Activated naive CD8-positive, alpha-beta T cell treated with anti-CD3 and anti-CD28 coated beads for 36 hours (primary cell): ENCODE measurements at places on chromosomes 16 and 17. TPM values are rescaled to one million over a fixed set of nuclear protein-coding genes. Genes with fewer than 3 reads are reported as not detected.

DNA sequence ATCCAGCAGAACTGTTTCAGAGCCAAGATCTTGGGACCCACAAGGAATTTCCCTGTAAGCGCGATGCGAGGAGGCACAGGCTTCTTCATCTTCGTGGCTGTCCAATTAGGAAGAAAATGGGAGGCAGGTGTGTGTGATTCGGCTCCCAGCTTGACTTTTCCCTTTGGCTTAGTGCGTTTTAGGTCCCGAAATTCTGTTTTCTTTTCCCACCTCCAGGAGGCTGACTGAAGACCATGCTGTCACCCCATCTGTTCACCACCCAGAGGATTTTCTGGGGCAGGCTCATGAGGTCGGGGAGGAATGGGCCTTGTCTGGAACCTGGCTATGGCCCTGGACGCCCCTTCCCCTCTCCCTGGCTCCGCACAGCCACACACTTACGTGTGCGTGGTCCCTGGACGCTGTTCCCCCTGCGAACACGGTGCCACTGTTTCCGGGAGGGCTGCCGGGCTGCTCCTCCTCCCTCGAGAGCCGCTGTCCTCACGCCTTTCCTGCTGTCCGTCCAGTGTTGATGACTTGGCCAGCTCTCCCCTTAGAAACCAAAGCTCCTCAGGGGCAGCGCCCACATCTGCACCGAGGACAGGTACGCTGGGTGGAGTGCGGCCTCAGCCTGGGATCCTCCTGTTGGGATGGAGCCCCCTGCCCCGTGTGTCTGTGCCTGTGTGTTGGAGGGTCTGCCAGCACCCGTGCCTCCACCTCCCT lies 2.7 kb upstream of the PABPN1L start:
- H3K27ac ChIP-seq, result no peak overlapping the region

- no peak overlapping the region for H3K4me3 ChIP-seq
- H3K36me3 ChIP-seq, result no peaks in the 10 kb centered on the region
These were observed 3.2 kb downstream of the CDH8 start for GRCh38 chr16:62033065-62033464.

EMP2 gene
- total RNA-seq, result not detected

GRCh38 chr16:86167061-86167460 lies 268.1 kb downstream of the IRF8 start:
- no peaks in the 10 kb centered on the region for H3K36me3 ChIP-seq
- no peak overlapping the region for H3K27ac ChIP-seq
- no peak overlapping the region for H3K4me3 ChIP-seq
- no peak for DNase-seq

NLE1 gene
- total RNA-seq, result 61.8 TPM

DNA sequence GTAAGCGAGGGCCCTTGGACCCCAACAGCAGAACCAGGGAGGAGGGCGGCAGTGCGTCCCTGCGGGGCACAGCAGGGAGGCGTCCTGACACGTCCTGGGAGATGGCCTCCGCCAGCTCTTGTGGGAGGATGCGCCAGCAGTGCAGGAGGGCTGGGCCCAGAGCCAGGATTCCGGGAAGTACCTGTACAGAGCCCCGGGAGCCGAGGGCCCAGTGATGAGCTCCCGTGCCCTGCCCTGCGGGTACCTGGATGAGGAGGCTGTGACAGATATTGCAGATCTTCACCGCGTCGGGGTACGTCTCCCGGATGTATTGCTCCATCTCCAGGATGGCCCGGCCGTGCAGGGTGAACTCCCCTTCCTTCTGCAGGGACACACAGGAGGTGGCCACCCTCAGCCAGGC lies 23.1 kb downstream of the KDM8 start:
- peaks cover 31% of the 10 kb centered on the region for H3K36me3 ChIP-seq
- no peaks in the 10 kb centered on the region for H3K27me3 ChIP-seq
- H3K27ac ChIP-seq, result peak overlapping the region; percentile 30
- peaks cover 36% of the 10 kb centered on the region for H3K4me1 ChIP-seq
- no peak overlapping the region for H3K4me3 ChIP-seq
- no peak for DNase-seq

TNFRSF13B gene
- 0.31 TPM for total RNA-seq

MAP3K3 gene
- 20.8 TPM for total RNA-seq

FOXN1 gene
- total RNA-seq, result not detected

DNA sequence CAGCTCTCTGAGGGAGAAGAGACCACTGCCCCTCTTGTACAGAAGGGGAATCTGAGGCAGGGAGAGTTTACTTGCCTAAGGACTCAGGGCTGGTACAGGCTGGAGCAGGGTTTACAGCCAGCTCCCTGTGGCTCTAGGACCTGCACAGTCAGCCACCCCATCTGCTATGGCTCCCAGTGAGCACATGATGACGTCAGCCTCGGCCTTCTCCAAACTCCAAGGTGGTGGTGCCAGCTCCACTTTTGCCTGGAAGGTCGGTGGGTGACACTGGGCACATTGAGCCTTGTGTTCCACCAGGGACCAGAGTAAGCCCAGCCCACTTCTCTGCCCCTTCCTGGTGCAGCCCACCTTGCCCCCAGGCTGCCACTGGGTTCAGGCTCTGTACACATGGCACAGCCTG lies 202.2 kb downstream of the ENGASE start:
- H3K4me3 ChIP-seq, result no peak overlapping the region
- no peak overlapping the region for H3K27ac ChIP-seq
- H3K4me1 ChIP-seq, result no peaks in the 10 kb centered on the region
- H3K36me3 ChIP-seq, result no peaks in the 10 kb centered on the region
- no peak for DNase-seq

DNA sequence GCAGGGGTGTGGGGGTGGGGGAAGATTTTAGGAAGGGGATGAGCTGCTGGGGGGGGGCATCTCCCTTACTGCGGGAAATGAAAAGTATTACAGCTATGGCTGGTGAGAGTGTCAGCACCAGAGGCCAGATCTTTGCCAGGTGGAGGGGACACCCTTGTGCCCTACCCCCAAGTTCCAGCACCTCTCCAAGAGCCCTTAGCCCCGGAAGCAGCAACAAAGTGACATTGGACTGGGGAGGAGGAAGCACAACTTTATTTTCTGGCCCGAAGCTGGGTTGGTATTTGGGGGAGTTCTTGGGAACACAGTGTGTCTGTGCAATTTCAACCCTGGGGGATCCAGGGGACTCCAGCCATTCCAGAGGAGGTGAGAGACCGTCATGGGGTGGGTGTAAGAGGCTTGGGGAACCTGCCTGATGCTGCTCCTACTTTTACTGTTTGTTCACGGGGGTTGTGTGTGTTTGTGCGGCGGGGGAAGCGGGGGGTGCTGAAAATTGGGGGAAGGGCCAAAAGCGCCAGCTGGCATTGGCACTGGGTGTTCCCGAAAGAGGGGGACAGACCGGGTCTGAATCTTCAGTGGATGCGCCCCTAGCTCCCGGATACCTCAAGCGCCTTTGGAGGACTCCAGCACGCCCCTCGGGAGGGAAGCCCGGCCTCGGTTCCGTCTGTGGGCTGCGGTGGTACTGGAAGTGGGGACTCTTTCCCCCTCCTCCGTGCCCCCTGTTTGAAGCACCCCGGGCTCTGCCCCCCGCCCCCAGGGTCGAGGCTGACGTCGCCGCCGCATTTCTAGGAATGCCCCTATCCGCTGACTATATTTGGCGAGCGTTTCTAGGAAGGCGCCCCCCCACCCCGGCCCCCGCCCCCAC lies 230.3 kb downstream of the MRTFB start:
- peak; percentile 42 for DNase-seq
- peaks cover 5% of the 10 kb centered on the region for H3K27me3 ChIP-seq
- H3K4me1 ChIP-seq, result peaks cover 8% of the 10 kb centered on the region
- peak overlapping the region; percentile 13 for H3K27ac ChIP-seq

DNA sequence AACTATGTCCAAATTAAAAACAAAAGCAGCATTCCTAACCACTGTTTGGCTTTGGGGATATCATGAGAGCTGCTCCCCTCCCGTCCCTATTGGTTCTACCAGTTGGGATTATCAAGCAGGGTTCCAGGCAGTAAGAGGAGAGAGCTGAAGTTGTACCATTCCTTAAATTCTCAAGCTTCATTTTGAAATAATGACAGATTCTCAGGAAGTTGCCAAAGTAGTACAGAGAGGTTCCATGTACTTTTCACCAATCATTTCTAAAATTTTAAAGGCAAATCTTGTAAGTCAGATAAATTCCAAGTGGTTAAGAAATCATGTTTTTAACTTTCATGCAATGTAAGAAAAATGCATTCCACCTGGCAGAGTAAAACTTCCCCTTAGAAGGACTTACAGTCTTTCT lies 36.9 kb downstream of the TEX2 start:
- H3K4me1 ChIP-seq, result peaks cover 6% of the 10 kb centered on the region
- peaks cover 2% of the 10 kb centered on the region for H3K36me3 ChIP-seq
- no peaks in the 10 kb centered on the region for H3K27me3 ChIP-seq
- no peak overlapping the region for H3K27ac ChIP-seq

DNA sequence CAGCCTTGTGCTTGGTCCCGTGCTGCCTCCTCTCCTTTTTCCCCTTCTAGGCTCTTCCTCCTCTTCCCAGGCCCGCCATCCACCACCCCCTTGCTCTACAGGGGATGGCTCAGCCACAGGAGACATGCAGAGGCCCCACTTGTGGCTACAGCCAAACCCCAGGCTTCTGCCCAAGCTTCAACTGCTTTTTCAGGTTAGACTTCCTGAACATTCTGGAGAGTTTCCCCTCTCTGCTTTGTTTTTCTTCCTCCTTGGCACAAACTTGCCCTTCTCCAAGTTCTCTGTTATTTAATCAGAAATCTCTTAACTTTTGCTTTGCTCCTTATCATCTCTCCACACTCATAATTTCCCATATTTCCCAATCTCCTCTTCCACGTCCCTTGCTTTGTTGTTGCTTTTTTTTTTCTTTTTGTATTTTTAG lies 18.3 kb upstream of the HAS3 start:
- no peak overlapping the region for H3K27ac ChIP-seq
- H3K4me1 ChIP-seq, result peaks cover 7% of the 10 kb centered on the region
- H3K36me3 ChIP-seq, result peaks cover 8% of the 10 kb centered on the region
- H3K4me3 ChIP-seq, result no peak overlapping the region

DNA sequence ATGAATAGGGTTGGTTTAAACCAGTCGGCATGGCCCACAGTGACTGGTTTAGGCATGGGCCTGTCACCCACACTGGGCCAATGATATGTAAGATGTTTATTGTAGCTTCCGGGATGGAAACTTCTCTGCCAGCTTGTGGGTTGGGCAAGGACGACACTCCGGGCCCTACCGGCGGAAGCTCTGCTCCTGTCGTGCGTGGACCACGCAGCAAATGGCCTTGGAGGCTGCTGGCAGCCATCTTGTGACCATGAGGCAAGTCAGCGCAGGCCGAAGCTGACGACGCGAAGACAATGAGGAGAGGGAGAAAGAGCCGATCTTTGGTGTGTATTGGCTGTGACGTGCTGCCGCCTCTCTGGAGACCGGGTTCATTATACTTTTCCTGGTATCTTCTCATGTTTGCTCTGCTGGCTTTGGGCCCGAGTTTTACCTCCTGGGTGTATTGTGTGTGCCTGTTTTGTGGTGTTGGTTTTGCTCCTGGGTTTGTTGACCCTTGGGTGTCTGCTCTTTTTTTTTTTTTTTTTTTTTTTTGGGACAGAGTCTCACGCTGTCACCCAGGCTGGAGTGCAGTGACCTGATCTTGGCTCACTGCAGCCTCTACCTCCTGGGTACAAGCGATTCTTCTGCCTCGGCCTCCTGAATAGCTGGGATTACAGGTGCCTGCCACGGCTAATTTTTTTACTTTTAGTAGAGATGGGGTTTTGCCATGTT lies 15.4 kb downstream of the SLC25A10 start:
- DNase-seq, result no peak
- H3K4me3 ChIP-seq, result no peak overlapping the region
- H3K27me3 ChIP-seq, result peaks cover 33% of the 10 kb centered on the region
- no peak overlapping the region for H3K27ac ChIP-seq
- H3K36me3 ChIP-seq, result no peaks in the 10 kb centered on the region

DNA sequence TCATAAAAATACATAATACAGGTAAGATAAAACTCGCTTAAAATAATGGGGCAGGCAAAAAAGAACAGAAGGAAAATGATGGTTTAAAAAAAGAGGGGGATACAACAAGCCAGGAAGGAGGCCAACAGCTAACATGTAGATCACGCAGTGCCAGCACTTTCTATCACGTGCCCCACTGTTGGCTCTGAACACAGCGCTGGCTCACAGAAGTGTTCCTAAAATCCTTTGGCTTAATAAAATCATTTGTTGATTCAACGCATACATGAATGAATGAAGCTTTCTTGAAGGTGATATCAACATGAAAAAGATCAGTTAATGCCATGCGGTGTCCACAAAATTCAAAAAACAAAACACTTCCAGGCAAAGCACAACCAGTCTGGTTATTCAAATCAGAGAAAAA lies 8.5 kb downstream of the ITGAE start:
- H3K27me3 ChIP-seq, result peaks cover 7% of the 10 kb centered on the region
- H3K27ac ChIP-seq, result no peak overlapping the region
- H3K4me1 ChIP-seq, result peaks cover 50% of the 10 kb centered on the region
- DNase-seq, result no peak
- no peak overlapping the region for H3K4me3 ChIP-seq

DNA sequence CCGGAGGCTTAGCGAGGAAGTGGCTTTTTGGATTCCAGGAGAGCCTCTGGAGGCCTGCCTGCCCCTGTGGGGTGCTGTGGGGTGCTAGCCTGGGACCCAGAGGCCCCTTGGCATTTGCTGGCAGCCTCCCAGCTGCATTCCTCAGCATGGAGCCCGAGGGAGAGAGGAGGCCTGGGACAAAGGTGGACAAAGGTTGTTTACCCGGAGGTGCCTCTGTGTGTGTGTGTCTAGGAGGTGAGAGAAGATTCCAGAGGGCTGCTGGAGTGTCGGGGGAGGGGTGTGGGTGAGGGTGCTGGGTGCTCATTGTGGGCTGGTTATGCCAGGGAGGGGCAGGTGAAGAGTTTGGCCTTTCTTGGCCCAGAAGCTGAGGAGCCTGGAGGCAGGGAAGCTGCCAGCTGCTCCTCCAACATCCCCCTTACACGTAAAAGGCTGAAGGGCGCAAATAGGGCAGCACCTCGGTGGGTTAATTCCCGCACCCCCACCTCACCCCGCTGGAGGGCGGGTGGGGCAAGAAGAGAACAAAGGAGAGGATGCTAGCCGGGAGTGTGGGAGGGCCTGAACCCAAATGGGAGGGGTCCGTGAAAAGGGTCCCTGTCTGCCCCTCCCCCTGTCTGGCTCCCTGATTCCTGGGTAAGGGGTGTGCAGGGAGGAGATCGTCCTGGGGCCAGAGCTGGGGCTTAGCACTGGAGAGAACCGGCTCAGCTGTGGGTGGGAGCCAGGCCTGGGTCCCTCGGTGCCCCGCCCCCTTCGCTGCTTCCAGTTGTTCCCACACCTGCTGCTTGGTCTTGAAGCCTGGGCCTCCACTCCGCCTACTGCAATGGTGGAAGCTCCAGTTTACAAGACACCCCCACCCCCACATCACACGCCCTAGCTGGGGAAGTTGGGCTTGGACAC lies 9.9 kb downstream of the HEXIM2 start:
- H3K27me3 ChIP-seq, result no peaks in the 10 kb centered on the region
- no peaks in the 10 kb centered on the region for H3K36me3 ChIP-seq
- peak overlapping the region; percentile 50 for H3K4me3 ChIP-seq

DNA sequence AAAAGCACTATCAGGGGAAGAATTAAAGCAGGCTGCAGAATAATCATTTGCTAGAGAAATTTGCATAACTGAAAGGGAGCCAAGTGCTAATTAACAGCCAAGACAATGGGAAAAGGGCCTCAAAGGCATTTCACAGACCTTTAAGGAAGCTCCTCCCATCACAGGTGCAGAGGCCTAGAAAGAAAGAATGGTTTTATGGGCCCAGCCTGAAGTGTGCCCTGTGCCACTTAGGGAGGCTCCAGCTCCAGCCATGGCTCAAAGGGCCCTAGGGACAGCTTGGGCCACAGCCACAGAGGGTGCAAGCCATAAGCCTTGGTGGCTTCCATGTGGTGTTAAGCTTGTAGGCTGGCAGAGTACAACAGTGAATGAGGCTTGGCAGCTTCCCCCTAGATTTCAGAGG lies 50.1 kb downstream of the RNF112 start:
- H3K4me1 ChIP-seq, result peaks cover 32% of the 10 kb centered on the region
- no peak overlapping the region for H3K4me3 ChIP-seq
- no peaks in the 10 kb centered on the region for H3K36me3 ChIP-seq
- no peak for DNase-seq
- H3K27me3 ChIP-seq, result no peaks in the 10 kb centered on the region

- peaks cover 15% of the 10 kb centered on the region for H3K4me1 ChIP-seq
- no peak overlapping the region for H3K27ac ChIP-seq
- DNase-seq, result no peak
- no peaks in the 10 kb centered on the region for H3K27me3 ChIP-seq
These were observed 30.1 kb upstream of the HAPSTR1 start for GRCh38 chr16:9061358-9061813.
